Hepatocyte (in vitro differentiated cells): ENCODE measurements at places on chromosomes 5 and 9.

DNA sequence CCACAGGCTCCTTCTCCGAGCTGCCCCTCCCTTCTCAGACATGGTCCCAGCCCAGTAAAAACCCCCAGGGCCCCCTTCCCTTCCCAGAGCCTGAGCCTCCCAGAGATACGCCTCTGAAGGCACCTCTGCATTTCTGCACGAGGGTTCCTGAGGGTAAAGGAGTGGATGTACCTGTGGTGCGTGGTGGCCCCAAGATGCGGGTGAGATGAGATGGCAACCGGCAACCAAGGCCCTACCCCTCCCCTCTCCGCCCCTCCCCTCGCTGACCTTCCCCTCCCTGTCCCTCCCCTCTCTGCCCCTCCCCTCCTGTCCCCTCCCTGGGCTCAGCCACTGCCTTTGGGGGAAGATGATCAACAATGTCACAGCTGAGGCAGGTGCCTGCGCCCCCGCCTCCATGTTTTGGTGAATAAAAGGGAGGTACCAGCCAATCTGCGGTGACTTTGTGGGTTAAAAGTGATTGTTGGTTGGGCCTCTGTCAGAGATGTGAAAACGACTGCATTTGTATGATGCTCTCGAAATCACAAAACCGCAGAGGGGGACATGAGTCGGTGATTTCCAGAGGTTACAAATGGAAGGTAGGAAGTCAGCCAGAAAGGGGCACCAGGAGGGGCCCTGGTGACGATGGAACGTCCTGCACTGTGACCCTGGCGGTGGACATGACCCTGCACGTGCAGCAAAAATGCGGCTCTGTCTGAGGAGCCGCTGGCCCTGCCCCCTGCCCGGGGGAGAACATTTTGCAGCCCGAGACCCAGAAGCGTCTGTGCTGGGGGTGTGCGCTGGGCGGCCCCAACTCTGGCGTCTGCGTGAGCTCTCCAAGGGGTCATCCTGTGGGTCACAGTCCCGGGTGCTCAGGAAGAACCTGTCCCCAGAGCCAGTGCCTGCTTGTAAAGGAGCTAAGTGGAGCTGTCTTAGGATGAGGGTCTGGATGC is 3.7 kb downstream of the LCN9 start:
- DNase-seq: no peak

DNA sequence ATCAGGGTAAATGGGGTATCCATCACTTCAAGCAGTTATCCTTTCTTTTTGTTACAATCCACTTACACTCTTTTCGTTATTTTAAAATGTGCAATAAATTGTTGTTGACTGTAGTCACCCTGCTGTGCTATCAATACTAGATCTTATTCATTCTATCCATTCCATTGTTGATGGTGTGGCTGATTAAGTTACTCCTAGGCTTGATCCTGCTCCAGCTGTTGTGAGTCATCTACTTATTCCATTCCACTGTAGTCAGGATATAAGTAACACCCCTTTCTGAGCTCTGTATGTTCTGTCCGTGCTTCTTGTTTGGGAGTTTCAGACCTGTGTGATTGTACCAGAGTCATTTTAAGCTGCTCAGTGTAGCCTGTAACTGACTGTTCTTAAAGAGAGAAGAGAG is 122.5 kb upstream of the RUSC2 start:
- DNase-seq: no peak

- peak; percentile 88 for DNase-seq
These were observed 22.1 kb upstream of the STXBP1 start for GRCh38 chr9:127589955-127590370.

DNA sequence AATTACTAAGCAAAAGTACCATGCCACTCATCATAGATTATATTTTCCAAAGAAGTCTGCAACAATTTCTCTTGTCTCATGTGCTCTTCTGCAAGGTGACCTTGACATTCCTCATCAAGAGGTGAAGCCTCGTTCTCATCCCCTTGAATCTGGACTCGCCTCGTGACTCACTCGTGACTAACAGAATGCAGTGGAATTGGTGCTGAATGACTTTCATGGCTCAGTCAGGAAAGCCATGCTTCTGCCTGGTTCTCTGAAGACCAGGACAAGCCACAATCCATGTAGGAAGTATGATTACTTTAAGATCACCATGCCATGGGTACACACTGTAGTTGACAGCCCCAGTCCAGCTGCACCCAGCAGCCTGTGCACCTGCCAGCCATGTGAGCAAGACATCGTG is 335.8 kb downstream of the GADD45G start:
- DNase-seq: peak; percentile 26

DNA sequence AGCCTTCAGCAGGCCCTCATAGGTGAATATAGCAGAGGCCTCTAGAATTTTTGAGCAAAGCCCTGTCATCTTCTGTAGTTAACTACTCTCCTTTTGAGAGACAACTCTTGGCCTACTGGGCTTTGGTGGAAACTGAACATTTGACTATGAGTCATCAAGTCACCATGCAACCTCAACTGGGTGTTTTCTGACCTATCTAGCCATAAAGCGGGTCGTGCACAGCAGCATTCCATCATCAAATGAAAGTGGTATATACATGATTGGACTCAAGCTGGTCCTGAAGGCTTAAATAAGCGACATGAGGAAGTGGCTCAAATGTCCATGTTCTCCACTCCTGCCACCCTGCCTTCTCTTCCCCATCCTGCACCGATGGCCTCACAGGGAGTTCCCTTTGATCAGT is 1115.5 kb downstream of the TAF11L14 start:
- DNase-seq: no peak

DNA sequence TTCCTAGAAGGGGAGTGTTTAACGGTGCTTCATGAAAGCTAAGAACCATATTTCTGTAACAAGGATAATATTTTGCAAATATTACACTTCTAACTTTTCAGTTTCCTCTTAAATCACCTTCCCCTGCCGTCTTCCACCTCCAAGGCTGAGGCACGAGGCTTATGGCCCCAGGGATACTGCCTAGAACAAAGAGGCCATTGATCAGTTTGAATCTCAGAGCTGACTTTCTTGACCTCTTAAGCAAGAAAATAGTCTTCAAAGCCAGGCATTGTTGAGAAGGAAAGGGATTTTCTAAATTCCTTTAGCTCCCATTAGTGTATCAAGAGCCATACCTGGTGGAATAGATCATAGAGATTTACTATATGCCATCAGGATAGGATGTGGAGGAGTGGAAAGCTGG is 566.2 kb downstream of the BNC2 start:
- no peak for DNase-seq

- no peak for DNase-seq
These were observed 85.1 kb downstream of the NDUFAF2 start for GRCh38 chr5:61030163-61030482.

DNA sequence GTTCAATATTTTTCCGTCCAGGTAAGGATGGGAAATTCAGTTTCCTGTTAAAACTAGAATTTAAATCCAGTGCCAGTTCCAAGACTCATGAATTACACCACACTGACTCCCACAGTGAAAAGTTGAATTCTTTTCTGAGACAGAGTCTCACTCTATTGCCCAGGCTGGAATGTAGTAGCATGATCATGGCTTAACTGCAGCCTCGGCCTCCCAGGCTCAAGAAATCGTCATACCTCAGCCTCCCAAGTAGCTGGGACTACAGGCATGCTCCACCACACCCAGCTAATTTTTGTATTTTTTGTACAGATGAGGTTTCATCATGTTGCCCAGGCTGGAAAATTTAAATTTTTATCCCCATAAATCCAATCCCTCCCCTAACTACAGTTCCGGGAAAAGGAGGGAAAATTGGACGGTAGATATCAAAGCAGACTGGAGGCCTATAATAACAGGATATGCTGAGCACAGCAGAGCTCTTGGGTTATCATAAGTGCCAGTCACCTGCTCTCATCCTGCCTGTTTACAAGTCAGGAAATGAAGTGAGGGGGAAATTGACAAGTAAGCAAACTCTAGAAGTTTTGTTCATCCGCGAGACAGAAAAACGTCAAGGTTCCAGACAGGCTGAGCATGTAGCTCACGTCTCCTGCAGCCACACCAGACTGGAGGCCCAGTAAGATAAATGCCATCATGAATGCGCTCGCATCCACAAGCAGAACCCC is 105.7 kb downstream of the UGCG start:
- no peak for DNase-seq

DNA sequence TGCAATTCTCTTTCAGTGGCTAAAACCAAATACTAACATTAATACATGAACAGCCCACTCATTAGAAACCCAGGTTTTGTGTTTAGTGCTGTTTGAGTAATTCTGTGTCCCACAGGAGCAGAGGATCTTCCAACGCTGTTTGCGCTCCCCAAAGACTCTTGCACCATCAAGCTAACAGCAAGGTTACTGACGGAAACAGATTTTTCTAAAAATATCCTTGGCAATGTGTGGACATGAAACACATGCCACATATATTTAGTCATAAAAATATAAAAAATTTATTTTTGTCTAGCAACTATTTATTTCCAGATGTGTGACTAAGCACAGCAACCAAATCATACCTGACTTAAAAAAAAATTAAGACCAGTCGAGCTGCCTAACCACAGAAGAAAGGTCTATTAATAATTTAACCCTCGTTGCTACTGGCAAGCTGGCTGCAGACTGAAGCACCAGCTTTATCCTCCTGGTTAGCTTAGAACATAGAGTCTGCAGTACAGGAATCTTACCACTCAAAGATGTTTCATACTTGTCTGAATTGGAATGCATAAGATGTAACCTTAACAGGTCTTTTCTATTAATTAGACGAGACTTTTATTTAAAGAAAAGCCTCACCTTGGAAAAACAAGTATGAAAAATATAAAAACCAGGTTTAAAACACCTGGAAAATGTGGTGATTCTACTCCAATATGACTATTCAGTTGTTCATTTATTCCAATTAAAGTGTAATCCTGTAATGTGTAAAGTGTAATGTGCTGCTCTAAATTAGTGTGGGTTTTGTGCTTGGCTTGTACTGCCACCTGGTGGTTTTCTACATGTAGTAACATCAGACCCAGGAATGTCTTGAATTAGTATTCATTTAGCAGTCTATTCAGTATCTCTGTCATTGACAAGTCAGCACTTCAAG is 272.5 kb downstream of the EPB41L4A start:
- peak; percentile 82 for DNase-seq

DNA sequence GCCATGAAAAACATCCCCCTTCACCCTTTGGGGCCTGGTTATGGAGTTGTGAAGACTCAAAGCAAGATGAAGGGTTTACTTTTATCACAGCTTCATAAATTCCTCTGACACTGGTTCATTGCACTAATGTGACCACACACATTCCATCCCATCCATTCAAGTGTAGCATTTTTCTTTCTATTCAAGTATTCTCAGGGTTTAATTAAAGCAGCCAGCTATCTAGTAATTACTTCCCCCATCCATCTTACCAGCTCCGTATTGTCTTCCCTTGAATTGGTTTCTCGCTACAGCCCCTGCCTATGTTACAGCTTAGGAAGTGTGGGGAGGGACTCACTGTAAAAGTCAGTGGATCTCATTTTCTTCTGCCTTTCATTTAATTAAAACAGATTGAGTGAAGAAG is 387.0 kb upstream of the RFX3 start:
- DNase-seq: no peak

DNA sequence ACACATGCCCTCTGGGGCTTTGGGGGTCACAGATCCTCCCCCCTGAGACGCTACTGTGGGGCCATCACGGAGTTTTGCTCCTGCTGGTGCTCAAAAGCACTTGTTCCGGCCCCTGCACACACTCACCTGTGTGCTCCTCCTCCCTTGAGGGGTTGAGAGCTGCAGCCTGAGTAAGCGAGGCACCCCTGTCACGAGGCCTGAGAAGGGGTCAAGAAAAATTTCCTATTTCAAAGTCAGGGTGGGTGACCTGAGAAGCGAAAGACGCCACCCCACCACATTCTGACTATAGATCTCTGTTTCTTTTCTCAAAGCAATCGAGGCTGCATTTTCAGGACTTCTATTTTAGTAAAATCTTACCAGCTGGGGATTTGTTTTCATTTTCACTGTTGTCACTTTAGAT is 138.5 kb downstream of the DCP2 start:
- DNase-seq: no peak

DNA sequence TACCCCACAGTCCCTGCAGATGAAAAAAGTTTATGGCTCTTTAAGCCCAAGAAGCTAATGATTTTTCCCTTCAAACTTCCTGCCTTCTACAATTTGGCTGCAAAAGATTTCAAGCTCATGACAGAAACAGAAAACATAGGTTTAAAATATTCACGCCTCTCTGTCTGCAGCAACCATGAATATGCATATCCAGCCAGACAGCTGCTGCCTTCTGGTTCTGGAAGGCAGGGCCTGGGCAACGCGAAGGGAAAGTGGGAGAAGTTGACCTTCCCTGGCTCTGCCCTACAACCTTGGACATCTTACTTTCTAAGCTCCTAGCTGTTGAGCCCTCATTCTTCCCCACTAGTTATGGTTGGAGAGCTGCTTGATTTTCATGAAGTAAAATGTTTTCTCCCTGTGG is 64.8 kb upstream of the CLINT1 start:
- DNase-seq: no peak

GRCh38 chr5:153974813-153975163 is 63.9 kb downstream of the FAM114A2 start:
- no peak for DNase-seq

DNA sequence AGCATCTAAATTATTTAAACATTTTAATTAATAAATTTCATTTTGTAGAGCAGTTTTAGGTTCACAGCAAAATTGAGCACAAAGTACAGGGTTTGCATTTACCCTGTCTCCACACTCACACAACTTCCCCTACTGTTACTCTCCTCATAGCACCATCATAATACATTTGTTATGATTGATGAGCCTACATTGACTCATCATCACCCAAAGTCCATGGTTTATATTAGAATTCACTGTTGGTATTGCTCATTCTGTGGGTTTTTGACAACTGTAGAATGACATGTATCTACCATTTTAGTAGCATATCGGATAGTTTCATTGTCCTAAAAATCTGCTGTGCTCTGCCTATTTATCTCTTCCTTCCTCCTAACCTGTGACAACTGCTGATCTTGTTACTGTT is 411.1 kb upstream of the MPDZ start:
- no peak for DNase-seq

GRCh38 chr5:171482434-171482730 is 62.9 kb downstream of the FGF18 start:
- no peak for DNase-seq

DNA sequence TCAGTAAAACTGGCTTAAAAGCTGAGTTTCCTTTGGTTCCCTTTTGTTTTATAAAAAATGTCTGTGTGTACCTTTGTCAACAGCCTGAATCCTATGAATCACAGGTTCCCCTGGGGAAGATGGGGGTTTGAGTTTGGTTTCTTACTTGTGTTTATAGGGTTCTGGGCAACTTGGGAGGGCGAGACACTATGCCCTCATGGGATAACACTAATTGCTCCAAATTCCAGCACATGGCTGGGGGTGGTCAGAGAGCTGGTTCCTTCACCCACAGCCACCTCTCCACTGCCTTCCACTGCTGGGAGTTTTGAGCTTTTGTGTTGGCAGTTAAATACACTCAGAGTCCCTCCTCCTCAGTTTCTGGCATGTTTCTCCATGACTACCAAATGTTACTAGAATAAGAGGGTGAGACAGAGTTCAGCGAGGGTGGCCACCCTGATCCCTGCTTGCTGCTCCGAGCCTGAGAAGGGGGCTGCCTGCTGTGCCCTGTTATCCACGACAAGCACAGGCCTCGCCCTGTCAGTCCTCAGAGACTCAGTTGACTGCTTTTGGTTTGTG is 83.0 kb upstream of the EPB41L4B start:
- no peak for DNase-seq

GRCh38 chr9:103700195-103700962 is 393.7 kb upstream of the SMC2 start:
- DNase-seq: no peak

GRCh38 chr5:418162-419121 is 24.5 kb upstream of the EXOC3 start:
- DNase-seq: no peak
